ENCODE measurements at places on chromosomes 4 and X. TPM values are rescaled to one million over a fixed set of nuclear protein-coding genes. Genes with fewer than 3 reads are reported as not detected.

Gene NLGN3
- 0.11 TPM for polyA plus RNA-seq

DNA sequence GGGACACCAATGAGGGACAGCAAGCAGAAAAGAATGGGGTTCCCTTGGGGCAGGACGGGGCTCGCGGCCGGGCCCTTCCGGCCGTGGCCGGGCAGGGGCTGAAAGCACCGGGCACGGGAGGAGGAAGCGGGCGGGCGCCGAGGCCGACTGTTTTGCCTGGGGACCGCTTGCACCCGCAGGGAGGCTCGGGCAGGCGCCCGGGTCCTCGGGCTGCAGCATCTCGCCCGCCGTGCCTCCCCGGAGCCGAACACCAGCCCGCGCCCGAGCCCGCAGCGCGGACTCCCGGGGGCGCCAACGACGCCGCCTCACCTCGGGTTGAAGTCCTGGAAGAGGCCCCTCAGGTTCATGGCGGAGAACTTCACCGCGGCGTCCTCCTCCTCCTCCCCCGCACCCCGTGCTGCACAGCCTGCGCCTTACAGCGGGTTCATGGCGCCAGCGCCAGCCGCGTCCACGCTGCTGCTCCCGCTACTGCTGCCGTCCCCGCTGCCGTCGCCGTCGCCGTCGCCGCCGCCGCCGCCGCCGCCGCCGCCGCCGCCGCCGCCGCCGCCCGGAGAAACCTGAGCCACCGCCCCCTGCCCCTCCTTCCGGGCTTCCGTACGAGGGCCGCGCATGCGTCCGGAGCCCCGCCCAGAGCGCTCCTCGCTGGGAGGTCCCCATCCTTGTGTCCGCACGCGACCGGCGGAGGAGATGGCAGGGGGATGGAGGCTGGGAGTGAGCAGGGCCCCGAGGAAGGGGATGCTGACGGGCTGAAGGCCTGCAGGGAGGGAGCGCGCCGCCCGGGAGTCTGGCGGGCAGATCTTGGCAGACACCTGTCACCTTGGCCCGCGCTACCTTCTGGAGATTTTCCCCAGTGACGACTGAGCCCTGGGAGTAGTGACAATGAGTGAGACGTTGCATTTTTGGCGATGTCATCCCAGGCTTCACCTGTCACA lies at the start of gene TMEM185A:
TMEM185A (minus strand) TSS at position 559 of the 932 bp plus-strand sequence; CDS start at position 347, 212 bp downstream.
- H3K27me3 ChIP-seq: no peaks in the 10 kb centered on the region
- peak within 1 kb of the TSS; percentile 12 for H3K27ac ChIP-seq
- H3K4me3 ChIP-seq: peak within 1 kb of the TSS; percentile 62
- H3K36me3 ChIP-seq: no peaks in the 10 kb centered on the region
- DNase-seq: peak; percentile 66

DNA sequence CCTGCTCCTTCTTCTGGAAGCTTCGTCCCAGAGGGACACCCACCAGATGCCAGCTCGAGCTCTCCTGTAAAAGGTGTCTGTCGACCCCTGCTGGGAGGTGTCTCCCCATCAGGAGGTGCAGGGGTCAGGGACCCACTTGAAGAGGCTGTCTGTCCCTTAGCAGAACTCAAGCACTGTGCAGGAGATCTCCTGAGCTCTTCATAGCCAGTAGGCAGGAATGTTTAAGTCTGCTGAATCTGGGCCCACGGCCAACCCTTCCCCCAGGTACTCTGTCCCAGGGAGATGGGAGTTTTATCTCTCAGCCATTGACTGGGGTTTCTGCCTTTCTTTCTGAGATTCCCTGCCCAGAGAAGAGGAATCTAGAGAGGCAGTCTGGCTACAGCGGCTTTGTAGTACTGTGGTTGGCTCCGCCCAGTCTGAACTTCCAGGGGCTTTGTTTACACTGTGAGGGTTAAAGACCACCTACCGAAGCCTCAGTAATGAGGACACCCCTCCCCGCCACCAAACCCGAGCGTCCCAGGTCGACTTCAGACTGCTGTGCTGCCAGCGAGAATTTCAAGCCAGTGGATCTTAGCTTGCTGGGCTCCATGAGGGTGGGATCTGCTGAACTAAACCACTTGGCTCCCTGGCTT lies 1383.0 kb upstream of the TENM3 start:
- no peaks in the 10 kb centered on the region for H3K36me3 ChIP-seq
- no peak overlapping the region for H3K27ac ChIP-seq
- no peak overlapping the region for H3K4me3 ChIP-seq
- no peak for DNase-seq
- no peaks in the 10 kb centered on the region for H3K4me1 ChIP-seq
- H3K27me3 ChIP-seq: no peaks in the 10 kb centered on the region

GRCh38 chr4:110137829-110138228 lies 60.6 kb downstream of the ELOVL6 start:
- no peak overlapping the region for H3K4me3 ChIP-seq
- H3K36me3 ChIP-seq: no peaks in the 10 kb centered on the region
- H3K27me3 ChIP-seq: no peaks in the 10 kb centered on the region
- DNase-seq: no peak
- no peak overlapping the region for H3K27ac ChIP-seq
- peaks cover 4% of the 10 kb centered on the region for H3K4me1 ChIP-seq

GRCh38 chr4:79209822-79210635 lies 115.8 kb downstream of the NAA11 start:
- H3K36me3 ChIP-seq: no peaks in the 10 kb centered on the region
- H3K27me3 ChIP-seq: no peaks in the 10 kb centered on the region
- no peak overlapping the region for H3K27ac ChIP-seq
